KBM-7 (cell line): ENCODE measurements at places on chromosomes 12 and 14.

- no peak for DNase-seq
These were observed 10.0 kb downstream of the TMCC3 start for GRCh38 chr12:94640134-94640928.

DNA sequence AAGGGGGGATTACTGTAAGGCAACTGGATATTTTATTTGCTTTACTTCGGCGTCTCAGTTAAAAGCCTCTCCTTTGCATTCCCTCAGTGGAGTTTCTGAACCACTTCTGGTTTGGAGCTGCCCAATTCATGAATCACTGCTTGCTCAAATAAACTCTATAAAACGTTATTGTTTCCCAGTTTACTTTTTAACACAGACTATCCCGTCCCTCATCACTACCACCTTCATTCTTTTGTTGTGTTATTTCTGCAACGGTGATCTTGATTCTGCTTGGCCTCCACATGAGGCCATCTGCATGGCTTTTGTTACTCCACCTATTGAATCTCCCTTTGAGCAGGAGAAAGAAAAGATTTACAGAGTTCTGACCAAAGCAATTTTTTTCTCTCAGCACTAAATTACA lies 104.0 kb upstream of the PLEKHA5 start:
- DNase-seq = no peak

DNA sequence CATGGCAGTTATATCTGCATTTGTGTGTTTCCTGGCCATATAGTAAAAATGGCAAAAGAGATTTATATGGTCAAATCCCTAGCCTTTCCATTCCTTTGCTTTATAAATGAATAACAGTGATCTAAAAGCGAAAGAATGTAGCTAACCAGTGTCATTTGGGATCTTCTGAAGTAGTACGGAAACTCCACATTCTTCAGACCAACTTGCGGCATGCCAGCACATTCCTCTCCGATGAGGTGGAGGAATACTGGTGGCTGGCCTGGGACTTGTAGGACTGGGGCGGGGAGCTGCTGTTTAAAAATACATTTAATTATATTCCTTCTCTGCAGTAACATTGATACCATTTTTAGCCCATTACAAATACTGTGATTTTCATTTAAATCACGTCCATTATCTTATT lies 85.3 kb downstream of the SAMD4A start:
- no peak for DNase-seq

DNA sequence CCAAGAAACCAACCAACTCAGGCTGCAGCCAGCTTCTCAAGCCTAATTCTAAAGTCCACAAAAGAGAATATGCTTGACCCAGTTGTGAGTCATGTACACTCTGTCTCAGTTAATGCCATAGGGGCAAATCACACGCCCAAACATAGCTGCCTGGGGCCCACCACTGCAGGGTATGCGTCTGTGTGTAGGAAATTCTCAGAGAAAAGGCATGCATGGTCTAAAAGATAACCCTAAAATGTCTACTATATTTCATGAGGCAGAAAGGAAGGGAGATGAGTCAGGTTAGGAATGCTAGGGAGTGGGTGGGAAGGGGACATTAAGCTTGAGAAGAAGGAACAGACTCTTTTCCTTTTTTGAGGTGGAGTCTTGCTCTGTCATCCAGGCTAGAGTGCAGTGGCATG lies 22.3 kb upstream of the SPTLC2 start:
- no peak for DNase-seq

- DNase-seq = no peak
These were observed 690.3 kb downstream of the AACS start for GRCh38 chr12:125755512-125755911.

DNA sequence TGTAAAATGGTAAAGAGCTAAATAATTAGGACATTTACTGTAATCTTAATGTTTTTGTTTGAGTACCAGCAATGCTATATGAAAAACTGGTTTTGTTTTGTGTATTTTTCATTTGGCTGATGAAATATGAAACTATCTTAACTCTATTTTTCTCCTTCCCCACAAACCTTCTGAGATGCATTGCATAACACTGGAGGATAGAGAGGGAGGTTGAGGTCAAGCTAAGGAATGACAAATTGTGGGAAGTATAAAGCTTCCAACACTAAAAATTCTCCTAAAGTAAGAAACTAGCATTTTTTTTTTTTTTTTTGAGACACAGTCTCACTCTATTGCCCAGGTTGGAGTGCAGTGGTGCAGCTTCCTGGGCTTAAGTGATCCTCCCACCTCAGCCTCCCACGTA lies 31.5 kb upstream of the SRP54 start:
- DNase-seq = no peak

DNA sequence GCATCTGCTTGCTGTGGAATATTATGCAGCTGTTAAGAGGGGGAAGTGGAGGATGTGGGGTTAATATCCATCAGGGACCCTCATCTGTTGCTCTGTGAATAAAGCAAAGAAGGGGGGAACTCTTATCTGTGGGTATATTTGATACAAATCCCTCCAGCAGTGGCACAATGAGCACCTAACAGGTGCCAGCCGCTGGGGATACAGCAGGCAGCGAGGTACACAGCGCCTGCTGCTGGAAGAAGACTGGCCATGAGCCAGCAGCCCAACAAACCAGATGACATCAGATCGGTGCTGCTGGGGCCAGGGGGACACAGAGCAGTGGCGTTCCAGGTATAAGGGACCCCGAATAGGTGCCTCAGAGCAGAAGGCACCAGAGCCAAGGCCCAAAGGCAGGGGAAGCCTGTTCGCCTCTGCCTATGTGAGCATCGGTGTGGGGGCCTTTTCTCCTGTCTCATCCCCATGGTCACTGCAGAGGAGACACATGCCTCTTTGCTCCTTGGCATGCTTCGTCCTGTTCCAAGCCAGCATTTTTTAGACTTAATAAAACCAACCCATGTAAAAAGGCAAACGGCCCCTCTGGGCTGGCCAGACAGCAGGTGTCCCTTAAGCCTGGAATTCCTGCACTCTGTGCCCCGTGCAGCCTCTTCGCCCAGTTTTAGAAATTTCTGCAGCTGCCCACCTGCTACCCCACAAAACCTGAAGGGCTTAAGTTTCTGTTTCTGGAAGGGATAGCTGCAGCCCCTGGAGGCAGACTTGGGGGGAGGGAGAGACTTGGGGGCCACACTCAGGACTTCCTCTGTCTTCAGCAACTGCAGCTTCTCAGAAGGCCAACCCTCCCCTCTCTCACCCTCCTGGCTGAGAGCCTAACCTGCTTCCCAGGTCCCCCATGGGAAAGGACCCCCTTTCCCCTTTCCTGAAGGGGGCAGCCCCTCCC lies 1.6 kb upstream of the CKB start:
- no peak for DNase-seq

- peak; percentile 81 for DNase-seq
These were observed 25.2 kb downstream of the KRT8 start for GRCh38 chr12:52879394-52880351.

- peak; percentile 76 for DNase-seq
These were observed 92.7 kb downstream of the DIP2B start for GRCh38 chr12:50597200-50598195.

DNA sequence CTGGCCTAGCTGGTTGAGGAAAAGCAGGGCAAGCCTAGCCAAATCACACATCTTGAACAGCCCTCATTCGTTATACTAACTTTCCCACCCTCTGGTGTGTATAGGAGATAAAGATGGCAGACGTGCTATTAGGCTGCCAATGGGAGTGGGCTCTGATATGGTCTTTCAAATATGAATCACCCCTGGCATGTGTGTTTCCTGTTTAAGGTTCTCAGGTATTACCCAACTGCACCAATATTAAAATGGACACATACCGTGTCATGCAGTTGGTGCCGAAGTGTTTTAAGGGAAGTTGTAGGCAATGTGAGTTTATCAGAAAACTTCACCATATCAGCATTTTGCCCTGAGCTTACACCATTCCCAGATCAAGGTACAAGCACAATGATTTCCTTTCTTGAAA lies 33.4 kb downstream of the CHST11 start:
- peak; percentile 37 for DNase-seq

DNA sequence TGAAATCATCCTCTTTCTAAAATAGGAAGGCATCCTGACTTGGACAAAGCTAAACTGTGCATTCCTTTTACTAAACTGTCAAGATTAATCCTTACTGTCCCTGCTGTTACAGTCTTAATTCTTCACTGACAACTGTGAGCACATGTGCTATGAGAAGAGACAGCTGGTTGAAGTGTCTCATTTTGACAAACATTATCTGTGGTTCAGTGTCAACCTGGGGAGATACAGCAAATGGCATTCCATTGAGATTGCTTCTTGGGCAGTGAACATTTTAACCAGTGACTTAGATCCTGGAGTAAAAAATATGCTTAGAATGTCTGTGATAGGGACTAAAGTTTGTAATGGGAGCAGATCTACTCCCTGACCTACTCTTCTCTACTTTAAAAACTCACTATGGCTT lies 552.6 kb upstream of the ATP2B1 start:
- no peak for DNase-seq

DNA sequence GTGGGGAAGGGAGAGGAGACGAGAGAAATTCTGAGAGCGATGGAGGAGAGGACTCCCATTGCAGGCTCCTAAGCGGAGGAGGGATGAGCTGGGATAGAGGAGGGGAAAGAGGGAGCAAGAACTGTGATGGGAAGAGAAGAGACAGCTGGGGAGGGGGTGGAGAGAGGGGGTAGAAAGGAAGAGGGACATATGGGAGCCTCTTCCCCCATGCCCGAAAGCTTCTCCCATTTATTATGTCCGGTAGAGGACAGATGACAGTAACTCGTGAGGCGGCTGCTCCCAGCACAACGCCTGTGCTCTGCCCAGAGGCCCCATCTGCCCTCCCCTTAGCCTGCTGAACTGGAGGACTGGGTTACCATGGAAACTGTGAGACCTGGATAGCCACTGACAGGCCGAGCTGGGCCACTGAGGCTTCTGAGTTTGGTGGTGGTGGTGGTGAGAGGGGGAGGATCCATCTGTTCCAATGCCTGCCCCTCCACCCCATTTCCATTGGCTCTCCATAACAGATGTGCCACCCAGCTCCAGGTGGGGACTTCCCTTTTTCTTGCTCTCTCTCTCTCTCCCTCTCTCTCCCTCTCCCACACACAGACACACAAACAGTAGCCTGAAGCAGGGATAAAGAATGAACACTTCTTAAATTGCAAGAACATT lies 8.3 kb downstream of the CPNE6 start:
- peak; percentile 93 for DNase-seq

- no peak for DNase-seq
These were observed 73.8 kb downstream of the RASSF8 start for GRCh38 chr12:26032290-26032689.

- DNase-seq = no peak
These were observed 57.8 kb downstream of the GPR135 start for GRCh38 chr14:59407246-59408010.

DNA sequence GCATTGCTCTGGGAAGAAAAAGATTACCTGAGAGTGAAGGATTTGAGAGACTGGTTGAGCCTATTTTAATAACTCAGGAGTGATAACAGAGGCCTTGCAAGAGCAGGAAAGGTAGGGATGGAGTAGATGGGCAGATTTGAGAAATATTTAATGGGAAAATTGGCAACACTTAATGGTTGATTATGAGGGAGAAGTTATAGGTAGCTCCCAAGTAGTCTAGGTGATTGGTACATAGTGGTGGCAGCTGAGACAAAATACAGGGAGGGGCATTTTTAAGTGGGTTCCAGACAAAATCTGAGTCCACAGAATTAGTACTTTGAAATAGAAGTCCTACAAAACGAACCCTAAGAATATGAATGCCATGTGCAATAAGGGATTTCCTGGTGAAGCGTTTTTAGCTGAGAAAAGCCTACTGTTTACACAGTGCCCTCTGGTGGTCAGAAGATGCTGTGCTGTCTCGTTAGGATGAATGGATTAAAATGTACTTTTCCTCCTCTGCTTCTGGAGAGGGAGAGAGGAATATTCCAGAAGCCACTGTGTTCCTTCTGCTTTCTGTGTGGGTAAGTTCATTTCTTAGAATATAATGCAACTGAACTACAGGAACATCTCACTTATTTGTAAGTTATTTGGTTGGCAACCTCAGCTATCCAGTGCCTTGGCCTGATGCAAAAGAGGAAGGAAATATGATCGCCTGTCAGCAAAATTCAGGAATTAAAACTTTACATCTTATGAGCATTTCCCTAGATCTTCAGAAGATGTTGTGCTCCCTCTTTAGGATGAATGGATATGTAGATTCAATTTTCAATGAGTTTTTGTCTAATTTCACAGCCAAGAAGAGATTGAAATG lies 6.5 kb downstream of the ZBTB1 start:
- peak; percentile 85 for DNase-seq

DNA sequence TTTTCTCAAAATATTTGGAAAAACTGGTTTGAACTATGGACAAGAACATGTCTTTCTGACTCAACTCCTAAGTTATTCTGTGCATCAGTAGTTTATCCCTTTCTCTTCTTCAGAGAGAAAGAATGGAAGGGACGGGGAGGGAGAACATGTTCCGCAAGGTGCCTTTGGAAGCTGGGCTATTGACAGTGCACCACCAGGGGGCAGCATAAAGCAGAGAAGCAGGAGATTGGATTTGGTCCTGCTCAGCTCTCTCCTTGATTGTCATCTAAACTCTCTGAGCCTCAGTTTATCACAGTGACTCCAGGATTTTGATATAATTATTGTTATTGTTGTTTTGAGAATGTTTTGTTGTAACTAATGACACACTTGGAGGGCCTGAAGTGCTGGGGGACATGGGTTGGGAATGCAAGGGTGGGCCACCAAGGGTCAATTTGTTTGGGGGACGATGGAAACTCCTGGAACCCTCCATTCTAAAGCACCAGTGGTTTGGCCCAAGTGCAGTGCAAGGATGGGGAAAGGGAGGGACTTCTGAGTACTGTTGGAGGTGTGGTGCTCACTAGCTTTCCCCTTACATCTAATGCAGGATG lies 45.3 kb upstream of the ANO6 start:
- DNase-seq = peak; percentile 76

DNA sequence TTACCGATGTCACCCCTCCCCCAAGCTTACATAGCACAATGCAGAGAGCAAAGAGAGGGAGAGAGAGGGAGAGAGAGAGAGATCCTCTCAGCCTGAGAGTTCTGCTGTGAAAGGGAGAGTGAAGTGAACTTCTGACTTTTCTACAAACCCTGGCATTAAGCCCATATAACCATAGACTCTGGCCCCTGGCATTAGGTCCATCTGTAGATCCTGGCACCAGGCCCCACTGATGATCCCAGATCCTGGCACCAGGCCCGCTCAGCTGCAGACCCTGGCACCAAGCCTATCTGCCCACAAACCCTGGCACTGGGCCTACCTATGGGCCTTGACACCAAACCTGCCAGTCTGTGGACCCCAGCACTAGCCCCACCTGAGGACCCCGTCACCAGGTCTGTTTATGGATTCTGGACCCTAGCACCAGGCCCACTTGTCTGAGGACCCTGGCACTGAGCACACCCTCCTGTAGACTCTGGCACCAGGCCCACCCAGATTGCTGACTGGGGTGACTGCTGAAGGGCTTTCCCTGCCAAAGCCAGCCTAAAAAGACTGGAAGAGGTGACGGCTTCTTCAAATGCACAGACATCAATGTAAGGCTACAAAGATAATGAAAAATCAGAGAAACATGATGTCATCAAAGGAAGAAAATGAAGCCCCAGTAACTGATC lies 14.5 kb upstream of the KRT83 start:
- DNase-seq = no peak

DNA sequence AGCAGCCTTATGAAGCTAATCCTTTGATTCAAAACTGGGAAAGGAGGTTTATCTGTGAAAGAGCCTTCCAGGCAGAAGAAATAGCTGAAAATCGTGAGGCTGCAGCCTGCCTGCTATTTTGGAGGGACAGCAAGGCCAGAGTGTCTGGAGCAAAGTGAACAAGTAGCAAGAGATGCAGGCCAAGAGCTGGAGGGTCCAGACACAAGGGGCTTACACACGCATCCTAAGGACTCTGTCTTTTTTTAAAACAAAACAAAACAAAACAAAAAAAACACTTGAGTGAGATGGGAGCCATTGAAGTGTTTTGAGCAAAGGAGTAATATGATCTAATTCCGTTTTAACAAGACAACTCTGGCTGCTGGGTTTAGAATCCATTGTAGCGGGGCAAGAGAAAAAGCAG lies 76.4 kb upstream of the BCAT1 start:
- no peak for DNase-seq
